ENCODE measurements at places on chromosomes 11 and 22. TPM values are rescaled to one million over a fixed set of nuclear protein-coding genes. Genes with fewer than 3 reads are reported as not detected.

Gene OR52E4
- not detected for total RNA-seq

- DNase-seq = no peak
These were observed 2.3 kb upstream of the TMEM45B start for GRCh38 chr11:129813231-129813791.

Gene FJX1
- 7.5 TPM for total RNA-seq

DNA sequence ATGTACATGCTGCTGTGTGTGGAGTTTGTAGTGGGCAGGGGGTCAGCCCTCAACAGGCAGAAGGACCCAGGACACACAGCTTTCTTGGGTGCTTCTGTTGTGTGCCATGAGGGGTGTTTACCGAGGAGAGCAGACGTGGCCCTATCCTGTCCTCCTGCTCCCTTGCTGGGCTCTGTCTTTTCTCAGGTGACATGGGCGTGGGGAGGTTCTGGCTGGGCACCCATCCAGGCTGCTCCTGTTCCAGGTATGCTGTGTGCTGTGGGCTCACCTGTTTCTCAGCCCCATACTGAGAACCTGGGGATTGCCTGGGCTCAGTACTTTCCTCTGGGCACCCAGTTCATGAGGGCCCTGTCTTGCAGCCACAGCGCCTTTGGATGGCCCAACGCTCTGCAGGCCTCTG lies 23.3 kb downstream of the MICALL1 start:
- no peak for DNase-seq

Gene GNG3
- not detected for total RNA-seq

- DNase-seq = no peak
These were observed 6.1 kb upstream of the CRYBB3 start for GRCh38 chr22:25193548-25193947.

Measured in HT-29 (cell line).